ENCODE measurements at places on chromosomes 4 and X.
A peak's percentile ranks its signal among the peaks of the same experiment; 100 is the strongest.

GRCh38 chrX:119235051-119235511, 1.0 kb upstream of the PGRMC1 start:
- no peak for DNase-seq

GRCh38 chr4:85548841-85549240, 73.9 kb downstream of the ARHGAP24 start:
- DNase-seq = no peak

- DNase-seq = no peak
Measured at GRCh38 chr4:79043138-79043537, 103.9 kb upstream of the PAQR3 start.

GRCh38 chr4:185849664-185850550, 37.9 kb upstream of the SORBS2 start:
- no peak for DNase-seq

- no peak for DNase-seq
Measured at GRCh38 chr4:168796362-168797106, 213.5 kb downstream of the CBR4 start.

- DNase-seq = no peak
Measured at GRCh38 chr4:161254375-161254774, 909.4 kb downstream of the FSTL5 start.

- DNase-seq = peak; percentile 32
Measured at GRCh38 chr4:37388681-37389365, 144.3 kb downstream of the NWD2 start.

DNA sequence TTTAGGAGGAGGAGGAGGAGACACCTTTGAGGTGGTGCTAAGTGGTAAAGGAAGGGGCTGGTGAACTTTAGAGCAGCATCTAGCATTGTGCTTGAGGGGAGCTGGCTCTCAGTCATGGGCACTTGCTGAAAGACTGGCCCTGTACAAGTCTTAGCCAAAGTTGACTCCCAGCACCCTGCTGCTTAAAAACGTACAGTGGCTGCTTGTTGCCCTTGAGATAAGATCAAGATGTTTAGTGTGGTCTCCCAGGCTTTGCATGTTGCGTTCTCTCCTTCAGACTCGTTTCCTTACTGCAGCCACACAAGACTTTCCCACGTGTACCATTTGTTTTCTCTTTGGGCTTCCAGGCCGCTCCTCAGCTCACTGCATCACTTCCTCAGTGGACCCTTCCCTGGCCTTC, 1.8 kb downstream of the MED28 start:
- no peak for DNase-seq

- DNase-seq = no peak
Measured at GRCh38 chrX:108209006-108209554, 117.5 kb downstream of the ATG4A start.

Measured in GF-D8 (cell line).